Omental fat pad (tissue), 4 donors: ENCODE measurements at places on chromosomes 6 and 20. TPM values are rescaled to one million over a fixed set of nuclear protein-coding genes. Genes with fewer than 3 reads are reported as not detected.

Gene SLC22A3
- 14.3 TPM for total RNA-seq

Gene ADGRF4
- not detected for total RNA-seq

Gene ECT2L
- 4.1 TPM for total RNA-seq

Gene FRS3
- total RNA-seq, result 5.5 TPM

Gene OXT
- not detected for total RNA-seq

Gene TXNDC5
- 163 TPM for total RNA-seq

Gene HLA-DRB5
- total RNA-seq, result not detected

Gene ZC2HC1B
- total RNA-seq, result not detected

Gene TNFRSF6B
- total RNA-seq, result 91.9 TPM

Gene CRISP2
- not detected for total RNA-seq

Gene RCAN2
- 4.6 TPM for total RNA-seq

Gene CAGE1
- total RNA-seq, result not detected

Gene TOP1
- total RNA-seq, result 27.6 TPM

Gene TTLL9
- 1.4 TPM for total RNA-seq

Gene CCN6
- not detected for total RNA-seq

Gene MAS1
- total RNA-seq, result under 0.01 TPM

Gene HLA-DQB1
- total RNA-seq, result 2.4 TPM

Gene BICRAL
- total RNA-seq, result 13.3 TPM

Gene ADGB
- total RNA-seq, result not detected

Gene RSPO3
- 40.1 TPM for total RNA-seq

Gene SLC17A1
- not detected for total RNA-seq

Gene BHLHE23
- total RNA-seq, result not detected

Gene OR2B6
- not detected for total RNA-seq

Gene RIPPLY2
- total RNA-seq, result not detected

Gene DNAH8
- not detected for total RNA-seq

Gene SLC52A3
- 0.84 TPM for total RNA-seq

Gene ASCC3
- total RNA-seq, result 44.8 TPM

Gene HBS1L
- total RNA-seq, result 54.8 TPM

Gene CNKSR3
- 3.9 TPM for total RNA-seq

Gene SLC22A1
- total RNA-seq, result 1.3 TPM

Gene DDR1
- 58.3 TPM for total RNA-seq

Gene CDH26
- total RNA-seq, result 1.7 TPM

Gene PEX6
- 5.0 TPM for total RNA-seq

Gene PROKR2
- not detected for total RNA-seq
